ENCODE measurements at places on chromosomes 5 and 9.

GRCh38 chr9:123457583-123457982, 101.6 kb downstream of the CRB2 start:
- DNase-seq, result no peak

DNA sequence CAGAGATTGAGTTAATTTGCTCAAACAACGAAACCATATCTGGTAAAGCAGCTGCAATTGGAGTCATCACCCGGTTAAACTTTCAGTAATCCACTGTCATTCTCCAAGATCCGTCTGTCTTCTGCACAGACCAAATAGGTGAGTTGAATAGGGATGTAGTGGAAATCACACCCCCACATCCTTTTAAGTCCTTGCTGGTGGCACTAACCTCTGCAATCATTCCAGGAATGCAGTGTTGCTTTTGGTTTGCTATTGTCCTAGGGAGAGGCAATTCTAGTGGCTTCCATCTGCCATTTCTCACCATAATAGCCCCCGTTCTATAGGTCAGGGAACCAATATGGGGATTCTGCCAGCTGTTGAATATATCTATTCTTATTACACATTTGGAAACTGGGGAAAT, 14.6 kb upstream of the BTF3 start:
- no peak for DNase-seq

DNA sequence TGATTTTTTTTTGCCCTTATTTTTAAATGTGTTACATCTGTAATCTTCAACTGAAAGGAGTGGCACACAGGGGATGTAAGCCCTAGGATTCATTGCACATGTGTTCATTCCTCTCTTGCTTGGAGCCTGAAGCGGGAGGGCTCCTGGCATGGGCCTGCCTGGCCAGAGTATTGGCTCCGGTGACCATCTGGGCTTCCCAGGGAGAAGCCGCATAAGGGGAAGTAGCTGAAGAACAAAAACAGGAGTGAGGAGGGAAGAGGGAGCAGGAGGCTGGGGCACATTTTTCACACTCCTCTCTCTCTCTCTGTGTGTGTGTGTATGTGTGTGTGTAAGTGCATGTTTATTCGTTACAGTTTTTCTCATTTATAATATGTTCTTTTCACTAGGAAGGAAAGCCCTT, 269.9 kb downstream of the PRR16 start:
- DNase-seq, result no peak

- no peak for DNase-seq
These were observed 3.1 kb downstream of the KLF9 start for GRCh38 chr9:70411121-70411929.

GRCh38 chr9:89530726-89531125, 32.8 kb upstream of the SEMA4D start:
- DNase-seq, result no peak

GRCh38 chr9:75911390-75911789, 20.9 kb downstream of the PCSK5 start:
- DNase-seq, result no peak

DNA sequence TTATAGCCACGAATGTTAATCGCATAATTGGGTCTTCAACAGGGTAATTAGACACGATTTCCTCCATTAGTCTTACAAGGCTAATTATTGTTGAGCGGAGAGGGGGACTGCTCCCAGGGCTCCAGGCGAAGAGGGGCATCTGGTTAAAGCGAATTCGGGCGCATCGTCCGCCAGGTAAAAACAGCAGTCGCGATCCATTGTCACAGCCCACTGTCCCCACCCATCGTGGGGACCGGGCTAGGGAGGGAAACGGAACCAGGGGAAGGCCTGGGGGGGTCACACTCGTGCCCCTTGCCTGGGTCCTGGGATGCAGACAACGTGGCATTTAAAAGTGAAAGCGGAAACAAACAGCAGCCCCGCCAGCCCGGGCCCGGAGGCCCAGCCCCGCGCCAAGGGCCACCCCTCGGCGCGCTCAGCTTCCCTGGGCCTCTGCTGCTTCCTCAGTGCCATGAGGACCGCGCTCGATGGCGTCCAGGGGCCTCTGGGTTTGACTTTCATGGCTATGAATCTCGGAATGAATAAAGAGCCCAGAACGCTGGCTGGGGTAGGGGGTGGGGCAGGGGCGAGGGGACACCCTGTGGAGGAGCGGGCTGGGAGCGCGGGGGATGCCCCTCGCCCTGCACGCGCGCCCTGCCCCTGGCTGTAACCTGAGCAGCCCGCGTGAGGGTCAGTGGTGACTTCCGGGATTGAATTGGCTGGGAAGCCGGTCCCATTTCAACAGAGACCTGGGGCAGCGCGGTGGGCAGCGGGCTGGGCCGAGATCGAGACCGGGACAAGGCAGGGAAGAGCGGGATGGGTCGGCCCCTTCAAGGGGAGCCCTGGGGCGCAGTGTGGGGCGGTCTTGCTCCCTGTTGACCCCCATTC, 99.9 kb downstream of the GTF3C4 start:
- DNase-seq, result no peak

DNA sequence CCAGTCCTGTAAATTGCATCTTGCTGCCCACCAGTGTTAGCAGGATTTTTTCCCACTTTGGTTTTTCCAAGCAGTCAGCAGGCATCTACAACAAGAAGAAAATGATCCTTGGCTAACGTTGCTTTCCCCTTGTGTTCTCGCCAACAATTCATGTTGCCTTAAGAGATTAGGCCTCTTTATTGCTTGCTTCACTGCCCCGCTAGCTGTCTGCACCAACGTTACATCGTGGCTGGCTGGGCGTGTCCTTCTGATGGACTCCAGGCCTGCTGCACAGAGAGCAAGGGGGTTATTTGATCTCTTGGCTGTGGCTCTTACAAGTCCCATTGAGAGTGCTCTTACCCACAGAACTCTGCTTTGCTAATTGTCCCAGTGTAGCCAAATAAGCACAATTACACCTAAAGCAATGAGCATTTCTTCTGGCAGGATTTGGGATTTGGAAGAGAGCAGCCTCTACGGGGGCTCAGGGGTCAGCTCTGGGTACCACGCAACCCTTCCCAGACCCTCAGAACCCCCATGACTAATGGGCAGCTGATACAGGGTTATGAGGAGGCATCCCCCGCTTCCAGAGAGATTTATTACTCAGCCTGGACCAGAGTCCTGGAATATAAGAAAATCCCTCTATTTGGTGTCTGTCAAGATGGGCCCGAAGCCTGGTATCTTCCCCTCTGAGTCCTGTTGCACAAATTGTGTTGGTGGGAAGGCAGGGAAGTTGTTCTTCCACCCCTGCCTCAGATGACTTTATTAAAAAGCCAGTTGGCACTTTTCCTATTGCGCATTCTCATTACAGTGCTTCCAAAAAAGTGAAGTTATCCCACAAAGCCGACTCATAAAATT, 17.6 kb downstream of the DCANP1 start:
- DNase-seq, result no peak

- DNase-seq, result no peak
These were observed 23.8 kb downstream of the C5 start for GRCh38 chr9:121026260-121026691.

- no peak for DNase-seq
These were observed 453.3 kb downstream of the KIF4B start for GRCh38 chr5:155466851-155467250.

- no peak for DNase-seq
These were observed at the start of gene ANKDD1B for GRCh38 chr5:75611311-75612225. Gene ANKDD1B, plus strand, starts transcription at chr5:75611453. Its CDS starts 182 bp downstream, at chr5:75611635.

- no peak for DNase-seq
These were observed 714.0 kb downstream of the SEMA5A start for GRCh38 chr5:8831854-8832253.

DNA sequence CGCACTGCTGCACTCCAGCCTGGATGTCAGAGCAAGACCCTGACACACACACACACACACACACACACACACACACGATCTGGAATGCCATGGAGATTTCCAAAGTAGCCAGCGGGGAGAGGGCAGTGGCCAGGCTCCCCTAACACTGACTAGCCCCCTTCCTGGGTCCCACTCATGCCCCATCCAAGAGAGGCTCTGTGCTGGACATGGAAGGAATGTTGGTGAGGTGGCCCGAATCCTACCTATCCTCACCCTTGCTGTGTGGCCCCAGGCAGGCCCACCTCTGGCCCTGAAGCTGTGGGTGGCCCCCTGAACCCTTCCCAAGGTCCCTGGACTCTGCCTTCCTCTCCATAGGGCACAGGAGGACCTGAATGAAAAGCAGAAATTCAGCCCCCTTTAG, 7.3 kb downstream of the BRD3 start:
- DNase-seq, result no peak

GRCh38 chr5:111432883-111433536, 79.3 kb downstream of the STARD4 start:
- no peak for DNase-seq

- DNase-seq, result no peak
These were observed 13.1 kb upstream of the CMBL start for GRCh38 chr5:10320793-10321192.

DNA sequence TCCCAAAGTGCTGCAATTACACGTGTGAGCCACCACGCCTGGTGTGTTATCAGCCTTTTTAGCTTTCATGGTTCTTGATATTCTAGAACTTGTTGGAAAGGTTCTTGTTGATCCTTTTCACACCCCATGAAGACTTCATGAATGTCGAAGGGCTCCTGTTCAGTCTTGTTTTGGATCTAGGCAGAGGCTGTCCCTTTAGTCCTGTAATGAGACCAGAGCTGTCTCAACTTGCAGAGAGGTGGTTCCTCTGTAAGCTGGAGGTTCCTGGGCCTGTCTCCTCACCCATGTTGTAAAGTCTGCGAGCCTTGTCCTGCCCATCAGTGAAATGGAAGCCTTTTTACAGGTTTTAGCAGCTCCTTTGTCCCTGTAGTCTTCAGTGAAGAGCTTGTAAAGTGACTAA, 38.2 kb downstream of the PRRC2B start:
- DNase-seq, result no peak

DNA sequence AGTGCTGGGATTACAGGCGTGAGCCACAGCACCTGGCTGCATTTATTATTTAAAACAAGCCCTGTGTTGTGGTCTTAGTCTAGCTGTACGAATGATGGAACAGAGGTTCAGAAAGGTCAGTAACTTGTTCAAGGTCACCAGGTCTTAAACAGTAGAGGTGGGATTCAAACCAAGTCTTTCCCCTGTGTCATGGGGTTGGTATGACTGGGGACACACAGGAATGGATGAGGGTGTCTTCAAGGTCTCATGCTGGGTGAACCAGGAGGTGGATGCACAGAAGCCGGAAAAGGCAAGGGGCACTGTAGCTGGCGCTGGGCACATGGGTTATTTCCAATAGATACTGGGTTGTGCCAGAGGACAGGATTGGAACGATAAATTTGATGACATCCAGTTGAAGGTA, 32.2 kb upstream of the TJP2 start:
- DNase-seq, result no peak

DNA sequence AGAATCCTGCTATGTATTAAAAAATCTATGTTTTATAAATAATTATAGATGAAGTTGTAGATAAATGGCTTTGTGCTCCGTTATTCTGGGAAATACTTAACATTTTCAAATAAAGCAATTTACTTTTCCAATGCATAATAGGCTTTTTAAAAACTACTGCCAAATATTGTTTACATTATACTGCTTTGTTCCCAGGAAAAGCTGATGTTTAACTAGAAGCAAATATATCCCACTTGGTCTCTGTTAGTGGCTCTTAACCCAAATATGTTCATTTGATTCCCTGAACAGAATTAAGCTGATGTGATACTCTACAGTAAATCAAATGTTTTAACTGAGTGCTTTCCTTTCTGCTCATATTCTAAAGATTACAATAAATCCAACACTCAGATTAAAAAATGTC, 326.3 kb downstream of the SLCO4C1 start:
- DNase-seq, result no peak

GRCh38 chr9:132411091-132411508, 1.1 kb downstream of the CFAP77 start:
- peak; percentile 82 for DNase-seq

- DNase-seq, result no peak
These were observed 200.0 kb downstream of the ATP10B start for GRCh38 chr5:160651692-160652645.

DNA sequence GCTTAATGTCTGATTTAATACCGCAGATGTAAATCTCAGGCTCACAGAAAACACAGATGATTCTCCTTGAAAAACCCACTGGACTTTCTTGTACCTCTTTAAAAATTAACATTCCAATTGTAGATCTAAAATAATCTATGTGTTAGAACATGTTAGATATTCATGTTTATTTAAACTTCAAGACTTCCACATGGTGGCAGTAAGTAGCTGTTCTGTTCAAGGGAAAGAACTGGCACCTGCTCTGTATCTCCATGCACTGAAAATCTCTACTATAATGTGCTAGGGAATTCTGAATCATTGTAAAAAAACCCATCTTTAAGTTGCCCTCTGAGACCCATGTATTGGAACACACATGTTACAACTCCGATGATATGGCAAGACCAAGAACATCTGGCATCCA, 366.9 kb downstream of the DMRTA1 start:
- DNase-seq, result peak; percentile 18

DNA sequence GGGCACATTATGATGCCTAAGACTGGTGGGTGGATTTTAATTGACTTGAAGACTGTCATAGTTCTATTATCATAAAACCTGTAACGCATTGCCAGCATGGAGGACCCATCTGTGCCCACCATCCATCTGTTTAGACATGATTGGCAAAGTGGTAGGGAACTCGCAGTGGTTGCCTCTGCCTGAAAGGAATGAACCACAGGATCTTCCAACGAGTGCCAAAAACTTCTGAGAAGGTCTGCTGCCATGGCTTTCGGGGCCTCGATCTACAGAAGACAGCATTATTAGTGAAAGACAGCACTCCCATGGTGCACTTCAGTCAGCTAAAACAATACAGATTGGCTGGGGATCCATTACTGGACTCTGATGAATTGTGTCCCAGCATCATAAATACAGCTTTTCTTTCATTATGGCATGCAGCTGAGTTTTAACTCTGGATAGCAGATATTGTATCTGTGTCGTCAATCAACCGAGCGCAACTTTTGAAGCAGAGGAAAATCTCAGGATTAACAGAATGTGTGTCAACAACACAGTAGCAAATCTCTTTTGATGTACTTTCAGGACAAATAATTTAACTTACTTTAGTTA, 74.3 kb downstream of the ZDHHC21 start:
- no peak for DNase-seq

DNA sequence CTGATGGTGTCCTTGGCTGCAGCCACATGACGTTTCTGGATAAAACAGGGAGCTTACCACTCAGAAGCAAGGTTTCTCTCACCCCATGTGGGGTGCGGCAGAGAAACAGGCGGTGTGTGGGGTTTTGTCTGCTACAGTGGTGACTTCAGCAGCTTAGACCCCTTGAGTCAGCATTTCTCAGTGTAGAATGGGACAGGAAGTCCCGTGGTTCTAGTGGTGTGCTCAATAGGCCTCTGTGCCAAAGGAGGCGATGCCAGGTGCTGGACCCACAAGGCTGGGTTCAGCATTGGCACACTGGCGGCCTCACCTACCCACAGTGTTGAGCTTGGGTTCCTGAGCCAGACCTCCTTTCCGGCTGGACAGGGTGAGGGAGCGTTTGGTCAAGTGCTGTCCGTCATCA, 125.2 kb upstream of the SMIM23 start:
- DNase-seq, result no peak

GRCh38 chr9:32589083-32589723, 16.2 kb upstream of the NDUFB6 start:
- DNase-seq, result no peak

GRCh38 chr5:6498968-6499367, 50.3 kb downstream of the UBE2QL1 start:
- DNase-seq, result no peak

Data from NCI-H1436 (cell line).